Stimulated activated CD8-positive, alpha-beta memory T cell treated with anti-CD3 and anti-CD28 coated beads, Interleukin-4, amount 100 ng/mL, for 4 hours (primary cell): ENCODE measurements at places on chromosomes 5 and 9.

- no peak for DNase-seq
These were observed 240.7 kb upstream of the NREP start for GRCh38 chr5:111997711-111998110.

DNA sequence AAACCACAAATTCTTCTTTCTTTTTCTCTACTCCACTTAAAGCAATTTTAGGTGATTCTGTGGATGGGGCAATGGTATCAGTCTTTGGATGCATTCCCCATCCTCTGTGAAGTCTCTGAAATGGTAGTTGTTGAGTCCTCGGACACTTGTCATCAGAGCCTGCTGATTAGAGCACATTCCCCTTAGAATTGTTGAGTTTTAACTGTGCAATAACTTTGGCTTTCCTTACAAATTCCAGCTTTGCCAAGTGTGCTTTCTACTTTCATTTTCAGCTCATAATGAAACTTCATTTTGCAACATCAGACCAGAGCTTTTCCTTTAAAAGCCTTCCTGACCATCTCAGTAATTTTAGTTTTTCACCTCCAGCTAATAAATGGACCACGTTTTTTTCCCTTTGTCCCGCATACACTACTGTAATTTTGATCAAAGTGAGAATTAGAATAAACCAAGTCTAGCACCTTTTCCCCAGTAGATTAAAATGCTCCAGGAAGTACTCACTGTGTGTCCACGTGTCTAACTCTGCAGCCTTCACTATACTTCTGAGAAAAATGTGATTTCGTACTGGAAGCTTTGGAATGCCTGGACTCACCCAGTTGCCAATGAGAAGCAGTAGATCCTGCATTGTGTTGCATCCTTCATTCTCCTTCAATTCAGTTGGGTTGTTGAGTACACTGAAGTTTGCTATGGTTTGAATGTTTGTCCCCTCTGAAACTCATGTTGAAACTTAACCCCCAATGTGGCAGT is 135.6 kb downstream of the NTRK2 start:
- no peak for DNase-seq

DNA sequence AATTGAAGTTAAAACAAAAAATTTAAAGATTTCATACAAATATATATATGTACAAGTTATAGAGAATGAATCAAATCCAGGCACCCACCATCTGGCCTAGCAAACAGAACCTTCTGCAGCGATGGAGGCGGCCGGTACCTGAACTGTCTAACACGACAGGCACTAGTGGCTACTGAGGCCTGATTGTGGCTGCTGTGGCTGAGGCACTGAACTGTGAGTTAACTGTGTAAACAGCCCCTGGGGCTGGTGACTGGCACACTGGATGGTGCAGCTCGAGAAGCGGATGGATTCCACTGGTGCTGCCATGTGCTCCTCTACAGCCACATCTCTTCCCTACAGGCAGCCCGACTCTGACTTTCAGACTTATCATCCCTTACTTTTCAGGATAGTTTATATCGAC is 82.4 kb downstream of the RAPGEF1 start:
- no peak for DNase-seq

DNA sequence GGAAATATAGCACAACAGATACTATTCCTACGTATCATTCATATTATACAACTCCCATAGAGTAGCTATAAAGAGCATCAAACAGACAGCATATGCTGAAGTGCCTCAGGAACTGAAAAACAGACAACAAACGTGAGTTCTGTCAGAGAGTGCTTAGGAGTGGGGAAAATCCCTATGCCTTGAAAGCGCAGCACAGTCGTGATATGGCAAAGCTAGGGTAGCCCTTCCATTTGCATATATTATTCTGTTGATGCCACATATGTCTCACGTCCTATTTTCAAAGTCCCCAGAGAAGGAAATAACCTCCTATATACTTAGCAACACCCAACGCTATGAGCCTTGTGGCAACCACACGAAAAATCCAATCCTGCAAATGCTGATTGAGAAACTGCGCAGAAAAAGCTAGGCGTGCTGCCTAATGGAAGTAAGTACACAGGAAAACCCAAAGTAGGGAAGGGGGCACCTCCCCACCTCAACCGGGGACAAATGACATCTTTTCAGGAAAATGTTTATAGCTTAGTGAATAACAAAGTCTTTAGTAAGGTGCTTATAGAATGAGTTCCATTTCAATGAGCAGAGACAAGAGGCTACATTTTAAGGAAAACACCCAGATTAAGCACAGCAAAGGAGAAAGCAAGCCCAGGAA is 105.1 kb downstream of the MED10 start:
- DNase-seq = no peak
